ENCODE measurements at places on chromosomes 7 and 10.

- DNase-seq: no peak
Observed at GRCh38 chr10:13704964-13705363, 118.2 kb downstream of the PRPF18 start.

DNA sequence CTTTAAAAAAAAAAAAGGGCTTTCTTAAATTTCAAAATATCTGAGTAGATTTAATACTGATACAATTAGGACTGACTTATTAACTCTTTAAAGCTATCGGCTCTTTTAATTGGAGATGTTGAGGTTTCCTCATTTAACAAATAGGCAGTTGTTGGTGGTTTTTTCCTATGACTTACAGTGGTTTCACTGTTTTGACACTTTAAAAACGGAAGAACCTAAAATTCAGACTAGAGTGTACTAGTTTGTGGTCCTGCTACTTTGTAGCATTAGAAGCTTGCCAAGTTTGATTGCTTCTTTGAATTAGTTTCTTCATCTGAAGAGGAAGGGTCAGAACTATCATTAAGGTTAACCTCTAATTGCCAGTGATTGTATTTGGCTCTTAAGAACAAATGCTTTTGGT lies 27.7 kb downstream of the CUL1 start:
- DNase-seq: no peak

GRCh38 chr10:35843524-35844181 lies 201.6 kb upstream of the FZD8 start:
- DNase-seq: no peak

DNA sequence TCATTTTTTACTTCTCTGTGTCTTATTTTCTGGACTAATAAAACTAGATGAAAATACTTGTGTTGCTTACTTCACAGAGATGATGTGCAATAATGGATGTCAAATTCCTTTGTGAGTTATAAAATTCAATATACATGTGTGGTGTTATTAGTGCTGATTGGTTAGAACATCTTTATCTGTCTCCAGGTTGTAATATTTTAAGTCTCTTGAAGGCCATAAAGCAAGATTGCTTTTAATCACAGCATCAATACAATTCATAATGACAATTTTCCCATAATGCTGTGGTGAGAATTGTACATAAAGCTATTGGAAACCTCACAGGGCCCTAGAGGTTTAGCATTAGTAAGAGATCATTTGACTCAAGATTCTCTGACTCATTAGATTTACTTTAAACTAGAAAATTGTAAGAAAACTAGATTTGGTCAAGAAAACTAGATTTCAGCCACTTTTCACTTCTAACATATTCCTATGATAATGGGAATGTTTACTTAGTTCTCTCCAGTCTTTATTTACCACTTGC lies 963.7 kb downstream of the REEP3 start:
- DNase-seq: no peak

DNA sequence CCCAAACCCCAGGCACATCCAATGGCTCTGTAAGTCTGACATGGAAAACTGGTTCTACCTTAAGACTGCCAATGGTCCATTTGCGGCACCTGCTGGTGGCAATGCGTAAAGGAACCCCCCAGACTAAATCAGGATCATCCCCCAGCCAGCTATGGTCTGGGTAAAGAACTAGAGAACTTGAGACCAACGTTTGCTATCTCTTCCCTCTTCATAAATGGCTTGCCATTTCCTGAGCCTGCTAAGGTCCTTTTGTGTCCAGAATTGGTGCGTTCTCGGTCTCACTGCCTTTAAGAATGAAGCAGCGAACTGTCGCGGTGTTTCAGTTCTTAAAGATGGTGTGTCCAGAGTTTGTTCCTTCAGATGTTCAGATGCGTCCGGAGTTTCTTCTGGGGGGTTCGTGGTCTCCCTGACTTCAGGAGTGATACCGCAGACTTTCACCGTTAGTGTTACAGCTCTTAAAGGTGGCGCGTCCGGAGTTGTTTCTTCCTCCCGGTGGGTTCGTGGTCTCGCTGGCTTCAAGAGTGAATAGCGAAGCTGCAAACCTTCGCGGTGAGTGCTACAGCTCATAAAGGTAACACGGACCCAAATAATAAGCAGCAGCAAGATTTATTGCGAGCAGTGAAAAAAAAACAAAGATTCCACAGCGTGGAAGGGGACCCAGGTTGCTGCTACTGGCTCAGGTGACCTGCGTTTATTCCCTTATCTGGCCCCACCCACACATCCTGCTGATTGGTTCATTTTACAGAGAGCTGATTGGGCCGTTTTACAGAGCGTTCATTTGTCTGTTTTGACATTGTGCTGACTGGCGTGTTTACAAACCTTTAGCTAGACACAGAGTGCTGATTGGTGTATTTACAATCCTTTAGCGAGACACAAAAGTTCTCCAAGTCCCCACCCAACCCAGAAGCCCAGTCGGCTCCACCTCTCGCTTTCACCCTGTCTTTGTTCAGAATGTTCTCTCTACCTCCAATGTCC lies 95.4 kb downstream of the ELMO1 start:
- DNase-seq: peak; percentile 52

- no peak for DNase-seq
Observed at GRCh38 chr7:141575654-141576448, 24.6 kb downstream of the AGK start.

DNA sequence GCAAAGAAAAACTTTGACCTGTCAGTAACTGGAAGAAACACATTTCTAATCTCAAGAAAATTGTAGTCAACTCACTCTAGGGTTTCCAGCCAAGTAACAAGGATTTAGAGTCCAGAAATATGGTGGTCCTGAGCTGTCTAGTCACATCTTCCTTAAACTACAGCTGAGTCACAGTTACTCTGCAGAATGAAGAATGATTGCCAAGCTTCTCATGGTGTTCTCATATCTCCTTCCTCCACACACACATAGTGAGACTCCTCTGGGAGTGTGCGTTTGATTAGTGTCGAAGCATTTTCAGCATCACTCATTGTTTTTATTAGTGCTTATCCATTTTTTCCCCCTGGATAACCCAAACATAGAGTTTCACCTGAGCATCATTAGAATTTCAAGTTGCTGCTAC lies 93.1 kb upstream of the CXCL12 start:
- DNase-seq: no peak

- no peak for DNase-seq
Observed at GRCh38 chr7:47145186-47145725, 436.7 kb downstream of the TNS3 start.

DNA sequence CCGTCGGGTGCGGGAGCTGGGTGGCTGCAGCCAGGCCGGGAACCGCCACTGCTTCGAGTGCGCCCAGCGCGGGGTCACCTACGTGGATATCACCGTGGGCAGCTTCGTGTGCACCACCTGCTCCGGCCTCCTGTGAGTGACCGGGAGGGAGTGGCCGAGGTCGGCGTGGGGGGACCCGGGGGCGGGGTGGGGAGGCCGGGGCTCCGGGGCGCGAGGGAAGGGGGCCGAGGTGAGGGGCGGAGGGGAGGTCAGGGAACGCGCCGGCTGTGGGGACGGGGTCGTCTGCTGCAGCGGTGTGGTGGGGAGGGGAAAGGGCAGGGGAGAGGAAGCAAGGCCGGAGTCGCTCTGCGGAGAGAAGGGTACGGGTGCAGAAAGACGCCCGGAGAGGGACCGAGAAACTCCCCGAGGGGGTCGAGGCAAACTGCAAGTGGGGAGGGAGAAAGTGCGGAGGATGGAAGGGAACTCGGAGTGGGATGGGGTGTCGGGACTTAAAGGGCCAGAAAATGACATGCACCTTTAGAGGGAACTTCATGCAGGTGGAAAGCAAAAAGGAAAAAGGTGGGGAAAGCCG lies 518 bp downstream of the AGFG2 start:
- no peak for DNase-seq

DNA sequence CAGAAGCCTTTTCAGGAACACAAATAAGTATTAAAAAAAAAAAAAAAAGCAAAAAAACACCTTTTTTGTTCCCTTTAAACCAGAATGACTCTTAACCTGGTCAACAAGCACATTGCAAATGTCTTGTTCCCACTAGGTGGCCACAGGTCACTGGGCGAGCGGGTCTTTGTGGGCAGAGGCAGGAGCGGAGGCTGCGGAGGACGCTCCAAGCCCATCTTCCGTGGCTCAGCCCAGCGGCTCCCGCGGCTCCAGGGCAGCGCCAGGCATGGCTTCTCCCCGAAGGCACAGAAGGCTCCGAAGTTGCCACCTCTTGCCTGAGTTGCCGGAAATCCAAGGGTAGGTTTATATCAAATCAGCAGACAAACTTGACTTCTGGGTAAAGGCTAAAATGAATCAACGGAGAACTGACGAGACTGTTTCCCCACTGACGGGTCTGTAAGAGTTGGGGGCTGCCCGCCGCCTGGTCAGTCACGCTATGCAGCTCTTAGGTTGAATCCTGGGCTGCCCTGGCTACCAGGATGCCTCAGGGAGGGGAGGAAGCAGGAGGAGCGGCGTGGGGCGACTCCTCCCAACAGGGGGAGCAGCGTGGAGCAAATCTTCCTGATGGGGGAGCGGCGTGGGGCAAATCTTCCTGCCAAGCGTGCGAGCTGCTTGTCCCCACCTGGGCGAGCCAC lies 144.5 kb downstream of the PTPRN2 start:
- no peak for DNase-seq

- DNase-seq: no peak
Observed at GRCh38 chr10:7890781-7891180, 72.5 kb downstream of the TAF3 start.

- DNase-seq: no peak
Observed at GRCh38 chr7:158499082-158499455, 88.6 kb downstream of the PTPRN2 start.

DNA sequence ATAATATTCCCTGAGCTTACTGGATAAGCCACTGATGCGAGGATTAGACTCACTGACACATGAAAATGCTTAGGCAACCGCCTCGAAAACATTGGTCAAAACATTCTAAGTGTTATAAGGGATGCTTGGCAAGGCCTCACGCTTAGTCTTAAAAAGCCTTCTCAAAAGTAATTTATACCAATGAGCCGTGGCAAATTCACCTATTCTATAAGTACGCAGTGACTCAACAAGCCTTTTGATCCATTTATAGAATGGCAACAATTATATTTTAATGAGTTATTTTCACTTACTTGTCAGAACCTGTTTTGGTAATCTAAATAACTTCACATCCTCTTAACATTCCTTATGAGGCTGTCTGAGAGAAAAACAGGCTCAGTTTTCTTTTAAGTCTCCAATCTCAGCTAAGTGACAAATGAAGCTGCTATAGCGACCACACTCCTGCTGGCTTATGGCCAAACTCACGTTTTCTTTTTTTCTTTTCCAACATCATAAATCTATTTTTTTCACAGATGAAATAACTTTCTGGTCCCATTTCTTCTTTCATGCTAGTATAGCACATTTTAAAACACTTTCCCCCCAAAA lies 121.2 kb upstream of the AFAP1L2 start:
- DNase-seq: no peak

DNA sequence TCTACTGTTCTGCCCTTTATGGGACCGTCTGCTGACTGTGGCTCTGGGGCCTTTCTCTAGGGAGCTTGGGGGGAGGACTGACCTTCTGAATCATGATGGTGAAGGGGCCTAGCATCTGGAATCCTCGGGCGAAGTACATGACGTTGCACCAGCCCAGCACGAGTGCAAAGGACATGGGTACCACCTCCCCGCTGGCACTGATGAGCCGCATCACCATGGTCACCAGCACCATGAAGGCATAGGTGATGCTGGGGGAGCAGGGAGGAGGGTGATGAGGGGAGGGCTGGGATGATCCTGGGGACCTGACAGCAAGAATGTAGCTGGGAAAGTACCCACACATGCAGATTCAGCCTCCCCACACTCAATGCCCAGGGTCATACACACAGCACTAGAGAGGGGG lies 11.1 kb downstream of the TRPV6 start:
- DNase-seq: no peak

- no peak for DNase-seq
Observed at GRCh38 chr7:154287356-154287755, 235.2 kb downstream of the DPP6 start.

DNA sequence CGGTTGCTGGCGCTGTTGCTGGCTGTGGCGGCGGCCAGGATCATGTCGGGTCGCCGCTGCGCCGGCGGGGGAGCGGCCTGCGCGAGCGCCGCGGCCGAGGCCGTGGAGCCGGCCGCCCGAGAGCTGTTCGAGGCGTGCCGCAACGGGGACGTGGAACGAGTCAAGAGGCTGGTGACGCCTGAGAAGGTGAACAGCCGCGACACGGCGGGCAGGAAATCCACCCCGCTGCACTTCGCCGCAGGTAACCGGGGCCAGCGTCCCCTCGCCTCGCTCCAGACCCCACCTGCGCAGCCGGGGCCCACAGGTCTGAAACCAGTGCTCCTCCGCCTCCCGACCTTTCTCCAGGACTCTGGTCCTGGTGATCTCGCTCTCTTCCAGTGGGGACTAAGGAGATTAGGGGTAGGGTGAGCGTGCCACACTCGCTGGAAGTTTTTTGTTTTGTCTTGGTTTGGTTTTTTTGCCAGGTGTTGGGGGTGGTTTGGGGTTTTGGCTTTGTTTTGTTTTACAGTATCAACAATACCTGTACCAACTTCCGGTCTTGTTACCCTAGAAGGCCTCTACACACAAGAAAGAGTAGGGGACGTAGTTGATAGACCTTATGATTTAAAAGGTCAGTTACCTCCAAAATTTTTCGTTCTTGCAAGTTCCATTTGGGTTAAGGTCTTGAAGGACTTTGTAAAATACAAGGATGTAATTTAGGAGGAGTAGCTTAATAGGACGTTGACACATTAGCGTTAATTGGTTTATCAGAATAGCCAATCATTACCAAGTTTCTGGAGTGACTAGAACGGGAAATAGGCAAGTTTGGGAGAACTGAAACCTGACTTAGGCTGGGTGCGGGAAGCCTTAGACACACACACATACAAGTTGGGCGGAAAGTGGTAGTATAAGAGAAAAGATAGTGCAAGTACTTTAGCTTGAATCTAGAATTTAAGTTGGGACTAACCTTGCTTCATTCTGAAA lies 704 bp downstream of the TNKS2 start:
- DNase-seq: no peak

- no peak for DNase-seq
Observed at GRCh38 chr7:19284596-19285300, 139.5 kb upstream of the FERD3L start.

DNA sequence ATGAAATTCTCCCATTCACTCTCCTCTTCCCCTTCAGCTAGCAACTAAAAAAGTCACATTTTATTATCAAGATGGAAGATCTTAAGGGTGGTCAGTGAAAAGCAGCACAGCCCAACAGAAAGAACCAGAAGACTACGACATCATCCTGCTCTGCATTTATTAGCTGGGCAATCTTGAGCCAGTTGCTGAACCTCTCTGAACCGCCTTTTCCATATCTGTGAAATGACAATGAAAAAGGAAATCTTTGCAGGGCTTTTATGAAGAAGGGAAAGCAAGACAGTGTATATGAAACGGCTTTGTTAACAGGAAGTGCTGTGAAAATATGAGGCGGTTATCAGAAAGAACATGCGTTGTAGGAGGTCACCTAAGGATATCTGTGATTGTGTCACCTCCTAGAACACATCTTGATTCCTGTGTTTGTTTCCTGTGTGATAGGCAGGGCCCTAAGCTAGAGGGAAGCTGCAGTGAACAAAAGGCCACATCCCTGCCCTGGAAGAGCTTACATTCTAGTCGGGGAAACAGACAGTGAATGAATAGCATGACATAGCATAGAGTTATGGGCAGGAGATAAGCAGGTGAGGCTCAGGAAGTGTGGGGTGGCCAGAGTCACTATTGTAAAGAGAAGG lies 36.0 kb upstream of the KCNMA1 start:
- no peak for DNase-seq

DNA sequence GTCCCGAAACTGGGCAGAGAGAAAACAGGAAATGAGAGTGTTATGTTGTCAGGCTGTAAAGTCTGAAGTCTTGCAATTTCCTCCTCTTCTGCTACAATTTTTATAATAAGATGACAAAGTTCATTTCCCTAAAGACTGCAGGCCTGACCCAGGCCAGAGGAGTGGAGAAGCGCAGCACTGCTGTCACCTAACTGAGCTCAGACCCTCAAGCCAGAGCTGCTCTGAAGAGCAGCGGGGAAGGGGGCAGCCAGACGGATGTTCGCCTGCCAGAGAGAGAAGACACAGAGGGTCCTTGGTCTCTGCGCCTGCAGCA lies 12.6 kb upstream of the AOAH start:
- no peak for DNase-seq
